Fibroblast of mammary gland (primary cell): ENCODE measurements at places on chromosomes 4 and X.
A peak's percentile ranks its signal among the peaks of the same experiment; 100 is the strongest.

DNA sequence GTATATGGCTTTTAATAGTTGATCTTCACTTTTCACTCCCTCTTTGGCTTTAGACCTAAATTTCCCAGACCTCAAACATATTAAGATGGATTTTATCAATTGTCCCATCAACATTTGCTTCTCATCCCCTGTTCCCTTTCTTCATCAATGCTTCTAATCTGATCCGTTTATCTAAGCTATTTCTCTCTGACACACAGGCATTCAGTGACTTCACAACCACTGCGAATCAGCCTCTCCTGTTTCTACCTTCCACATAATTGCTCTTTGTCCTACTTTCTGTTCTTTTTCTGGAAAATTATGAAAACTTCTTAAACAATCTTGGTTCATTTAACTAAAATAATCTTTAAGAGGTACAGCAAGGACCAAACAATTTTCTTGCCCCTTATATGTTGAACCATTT, 115.2 kb downstream of the GLRA3 start:
- no peak for DNase-seq

DNA sequence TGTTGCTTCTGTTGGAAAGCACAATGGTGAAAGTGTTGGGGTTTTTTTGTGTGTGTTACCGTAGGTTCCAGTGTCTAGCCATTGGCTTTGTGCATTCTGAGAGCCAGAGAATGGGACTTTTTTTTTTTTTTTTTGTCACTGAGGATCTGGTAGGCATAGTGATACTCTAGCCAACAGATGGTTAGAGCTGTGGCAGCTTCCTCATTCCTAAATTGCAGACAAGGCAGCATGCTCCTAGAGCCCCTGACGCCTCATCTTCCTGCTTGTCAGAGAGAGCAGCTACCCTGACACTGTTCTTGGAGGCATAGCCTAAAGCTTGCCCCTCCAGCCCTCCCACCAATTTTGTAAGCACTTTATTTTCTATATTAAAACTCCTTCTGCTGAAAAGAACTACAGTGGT, 27.0 kb downstream of the ARHGEF9 start:
- DNase-seq = no peak

DNA sequence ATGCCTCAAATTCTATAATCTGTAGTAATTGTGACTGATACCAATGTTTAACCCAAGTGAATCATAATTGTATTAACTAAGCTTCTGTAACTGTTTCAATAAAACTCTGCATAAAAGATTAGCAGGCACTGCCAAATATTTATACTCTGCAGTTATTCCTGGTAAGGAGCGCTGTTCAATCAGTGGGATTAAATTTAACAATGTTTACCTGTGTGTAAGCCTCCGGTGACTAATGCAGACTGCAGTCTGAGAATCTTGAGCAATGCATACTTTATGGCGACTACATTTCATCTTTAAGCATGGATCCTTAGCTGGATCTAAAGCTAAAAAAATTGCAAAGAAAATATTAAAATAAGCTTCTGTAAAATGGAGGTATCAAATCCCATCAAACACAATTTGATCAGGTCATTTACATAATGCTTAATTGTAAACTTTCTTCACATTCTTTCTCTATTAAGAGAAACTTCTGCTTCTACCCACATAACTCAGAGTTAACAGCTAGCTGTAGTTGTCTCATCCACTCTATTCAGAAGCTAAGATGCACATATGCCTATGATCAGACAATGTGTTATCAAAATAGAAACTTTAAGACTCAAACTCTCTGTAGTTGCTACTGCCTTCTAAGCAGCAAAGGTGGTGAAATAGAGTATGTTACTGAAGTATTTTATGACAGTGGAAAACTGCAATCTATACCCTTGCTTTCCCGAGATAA, 234.0 kb downstream of the SPOCK3 start:
- DNase-seq = no peak

DNA sequence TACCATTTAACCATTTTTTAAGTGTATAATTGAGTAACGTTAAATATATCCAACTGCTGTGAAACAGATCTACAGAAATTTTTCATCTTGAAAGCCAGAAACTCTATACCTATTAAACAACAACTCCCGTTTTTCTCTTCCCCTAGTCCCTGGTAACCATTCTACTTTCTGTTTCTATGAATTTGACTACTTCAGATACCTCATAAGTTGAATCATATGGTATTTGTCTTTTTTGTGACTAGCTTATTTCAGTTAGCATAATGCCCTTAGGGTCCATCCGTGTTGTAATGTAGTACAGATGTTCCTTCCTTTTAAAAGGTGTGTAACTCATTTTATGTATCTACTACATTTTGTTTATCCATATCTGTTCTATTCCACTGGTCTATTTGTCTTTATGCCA, 48.7 kb downstream of the STAG2 start:
- DNase-seq = peak; percentile 3

DNA sequence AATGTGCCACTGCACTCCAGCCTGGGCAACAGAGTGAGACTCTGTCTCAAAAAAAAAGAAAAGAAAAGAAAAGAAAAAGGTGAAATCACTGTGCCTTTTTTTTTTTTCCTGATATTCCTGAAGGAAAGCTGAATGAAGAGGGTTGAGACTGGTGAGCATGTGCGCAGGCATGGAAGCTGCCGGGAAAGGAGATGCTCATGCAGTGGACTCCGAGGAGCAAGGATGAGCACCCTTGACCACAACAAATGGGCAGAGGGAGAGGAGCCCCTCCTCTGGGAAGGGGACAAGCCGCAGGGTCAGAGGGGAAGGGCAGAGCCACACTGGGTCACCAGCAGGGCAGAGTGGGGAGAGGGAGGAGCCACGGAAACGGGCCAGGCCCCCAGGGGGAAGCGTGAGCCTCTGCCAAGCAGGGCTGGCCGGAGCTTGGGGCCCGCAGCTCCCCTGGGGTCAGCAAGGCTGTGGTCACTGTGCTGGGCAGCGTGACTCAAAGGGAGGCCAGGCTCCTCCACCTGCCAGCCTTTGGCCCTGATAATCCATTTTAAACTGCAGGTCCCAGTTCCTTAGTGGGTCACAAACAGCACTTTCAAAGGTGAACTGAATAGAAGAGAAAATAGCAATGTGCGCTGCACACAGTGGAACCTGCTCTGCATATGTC, 79.8 kb downstream of the NAT8L start:
- DNase-seq = no peak

- no peak for DNase-seq
Observed at GRCh38 chr4:68948044-68948743, 3.4 kb downstream of the UGT2A3 start.

DNA sequence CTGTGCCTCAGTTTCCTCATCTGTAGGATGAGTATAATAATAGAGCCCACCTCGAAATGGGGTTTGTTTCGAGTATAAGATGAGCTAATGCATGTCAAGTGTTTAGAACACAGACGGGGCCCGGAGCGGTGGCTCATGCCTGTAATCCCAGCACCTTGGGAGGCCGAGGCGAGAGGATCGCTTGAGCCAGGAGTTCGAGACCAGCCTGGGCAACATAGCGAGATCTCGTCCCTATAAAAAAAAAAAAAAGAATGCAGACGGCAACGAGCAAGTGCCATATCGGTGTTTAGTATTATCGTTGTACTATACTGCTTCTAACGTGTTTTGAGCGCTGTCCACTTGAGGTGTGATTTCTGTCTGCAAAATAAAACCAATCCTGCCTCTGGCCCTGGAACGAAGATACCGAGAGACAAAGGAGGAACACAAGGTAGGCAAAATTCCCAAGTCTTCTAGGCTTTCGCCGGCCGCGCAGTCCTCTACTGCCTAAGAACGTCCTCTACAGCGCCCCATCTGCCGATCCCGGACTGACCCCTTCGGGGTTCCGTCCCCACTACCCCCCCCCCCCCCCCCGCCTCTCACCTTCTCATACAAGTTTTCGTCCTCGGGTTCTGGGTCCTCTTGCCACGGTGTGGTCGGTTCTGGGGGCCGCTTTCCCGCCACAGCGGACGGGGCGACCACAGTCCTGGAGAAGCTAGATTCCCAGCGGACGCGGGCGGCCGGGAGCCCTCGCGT, 442 bp downstream of the NDUFB11 start:
- DNase-seq = peak; percentile 33

DNA sequence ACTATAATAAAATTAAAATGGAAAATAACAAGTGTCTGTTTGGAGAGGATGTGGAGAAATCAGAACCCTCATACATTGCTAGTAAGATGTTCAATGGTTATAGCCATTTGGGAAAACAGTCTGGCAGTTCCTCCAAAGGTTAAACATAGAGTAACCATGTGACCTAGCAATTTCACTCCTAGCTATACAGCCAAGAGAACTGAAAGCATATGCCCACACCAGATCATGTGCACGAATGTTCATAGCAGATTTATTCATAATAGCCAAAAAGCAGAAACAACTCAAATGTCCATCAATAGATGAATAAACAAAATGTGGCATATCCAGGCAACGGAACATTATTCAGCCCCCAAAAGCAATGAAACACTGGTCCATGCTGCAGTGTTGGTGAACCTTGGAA, 9.4 kb upstream of the CCNQ start:
- DNase-seq = no peak

- DNase-seq = no peak
Observed at GRCh38 chrX:67044029-67044653, 405.3 kb upstream of the EDA2R start.

DNA sequence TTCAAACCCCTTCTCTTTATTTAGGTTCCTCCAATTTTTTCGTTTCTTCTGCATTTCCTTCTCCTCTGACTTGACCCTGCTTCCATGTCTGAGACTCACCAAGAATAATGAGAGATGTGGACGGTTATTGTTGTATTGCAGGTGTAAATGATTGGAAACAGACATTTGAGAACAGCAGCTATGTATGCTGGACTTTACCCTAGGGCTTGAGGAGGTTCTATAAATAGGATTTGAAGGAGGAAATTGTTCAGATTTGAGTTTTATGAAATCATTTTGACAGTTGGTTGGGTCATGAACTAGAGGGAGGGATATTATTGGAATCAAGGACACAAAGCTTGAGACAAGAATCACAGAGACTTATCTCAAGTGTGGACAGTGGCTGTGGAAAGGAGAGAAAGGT, 614.6 kb upstream of the CPEB2 start:
- DNase-seq = no peak

- peak; percentile 15 for DNase-seq
Observed at GRCh38 chr4:38919494-38919893, 51.9 kb downstream of the FAM114A1 start.

DNA sequence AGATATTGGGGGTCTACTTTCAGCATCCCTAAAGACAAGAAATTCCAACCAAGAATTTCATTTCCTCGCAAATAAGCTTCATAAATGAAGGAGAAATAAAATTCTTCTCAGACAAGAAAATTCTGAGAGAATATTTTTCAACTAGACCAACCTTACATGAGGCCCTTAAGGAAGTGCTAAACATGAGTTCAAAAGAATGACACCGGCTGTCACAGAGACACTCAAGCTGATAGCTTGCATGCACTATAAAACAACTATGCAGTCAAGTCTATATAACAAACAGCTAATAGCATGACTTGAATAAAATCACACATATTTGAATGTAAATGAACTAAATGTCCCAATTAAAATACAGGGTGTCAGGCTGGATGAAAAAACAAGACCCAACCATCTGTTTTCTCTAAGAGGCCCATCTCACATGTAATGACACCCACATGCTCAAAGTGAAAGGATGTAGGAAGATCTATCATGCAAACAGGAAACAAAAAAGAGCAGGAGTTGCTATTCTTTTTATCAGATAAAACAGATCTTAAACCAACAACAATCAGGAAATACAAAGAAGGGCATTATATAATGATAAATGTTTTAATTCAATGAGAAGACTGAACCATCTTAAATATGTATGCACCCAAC, 27.2 kb downstream of the FAAH2 start:
- no peak for DNase-seq

DNA sequence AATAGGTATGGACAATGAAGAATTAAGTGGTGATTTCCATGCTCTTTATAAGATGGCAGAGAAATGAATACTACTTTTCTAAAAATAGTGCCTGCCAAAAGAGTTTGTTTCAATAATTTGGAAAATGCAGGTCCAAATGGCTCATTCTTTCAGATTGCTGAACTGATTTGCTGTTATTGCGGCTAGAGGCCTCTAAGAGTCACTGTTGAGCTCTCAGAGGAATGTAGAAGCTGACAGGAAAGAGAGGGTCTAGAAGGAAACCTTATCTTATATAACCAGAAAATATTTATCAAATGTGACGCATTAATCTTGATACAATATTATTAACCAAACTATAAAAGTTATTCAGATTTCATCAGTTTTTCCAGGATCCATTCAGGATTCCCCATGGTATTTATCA, 65.7 kb upstream of the PAGE1 start:
- DNase-seq = peak; percentile 13

GRCh38 chr4:176001151-176002006, 64.3 kb upstream of the WDR17 start:
- peak; percentile 20 for DNase-seq

DNA sequence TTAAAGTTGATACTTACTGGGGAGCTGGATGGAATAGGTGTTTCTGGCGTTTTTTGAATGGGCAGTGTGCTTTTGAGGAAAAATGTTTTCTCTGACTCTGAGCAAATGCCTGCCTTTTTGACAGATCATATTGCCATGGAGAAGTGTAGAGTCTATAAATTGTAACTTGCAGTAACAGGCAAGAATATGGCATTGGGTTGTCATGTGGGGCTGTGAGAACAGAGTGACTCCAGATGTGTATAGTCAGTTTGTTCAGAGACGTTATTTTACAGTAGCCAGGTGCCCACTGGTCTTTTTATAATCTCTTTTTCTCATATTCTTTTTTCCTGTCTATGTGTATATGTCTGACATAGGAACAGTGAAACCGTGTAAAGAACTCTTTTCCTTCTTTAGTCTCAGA, 40.8 kb downstream of the RAPGEF2 start:
- DNase-seq = no peak

DNA sequence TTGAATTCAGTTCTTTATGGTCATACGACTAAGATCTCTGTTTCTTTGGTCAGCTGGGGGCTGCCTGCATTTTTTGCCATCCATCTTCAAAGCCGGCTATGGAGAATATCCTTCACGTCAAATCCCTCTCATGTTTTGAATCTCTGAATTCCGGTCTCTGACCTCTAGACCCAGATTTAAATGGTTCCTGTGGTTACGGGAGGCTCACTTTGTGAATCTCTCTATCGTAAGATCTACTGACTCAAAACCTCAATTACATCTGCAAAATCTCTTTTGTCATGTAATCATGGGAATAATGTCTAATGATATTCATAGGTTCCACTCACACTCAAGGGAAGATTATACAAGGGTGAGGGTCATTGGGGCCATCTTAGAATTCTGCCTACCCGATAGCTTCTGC, 5.7 kb upstream of the MPC1L start:
- no peak for DNase-seq

DNA sequence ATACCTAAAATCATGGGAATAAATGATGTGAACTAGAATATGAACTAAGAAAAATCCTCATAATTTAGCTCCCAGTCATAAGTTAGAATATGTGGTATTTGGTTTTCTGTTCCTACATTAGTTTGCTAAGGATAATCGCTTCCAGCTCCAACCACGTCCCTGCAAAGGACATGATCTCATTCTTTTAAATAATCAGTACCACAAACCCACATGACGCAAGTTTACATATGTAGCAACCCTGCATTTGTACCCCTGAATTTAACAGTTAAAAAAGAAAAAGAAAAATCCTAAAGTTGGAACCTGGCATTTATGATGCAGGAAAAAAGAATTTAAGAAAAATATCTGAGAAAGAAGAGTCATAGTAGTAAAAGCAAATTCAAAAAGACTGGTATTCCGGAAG, 13.3 kb downstream of the UBA6 start:
- DNase-seq = peak; percentile 70

GRCh38 chr4:39497909-39498726, 29.1 kb downstream of the UGDH start:
- no peak for DNase-seq

GRCh38 chrX:119784747-119785446, 6.5 kb downstream of the RPL39 start:
- peak; percentile 40 for DNase-seq

- DNase-seq = no peak
Observed at GRCh38 chr4:145093638-145094037, 4.4 kb downstream of the ANAPC10 start.
